ENCODE measurements at places on chromosomes 4 and X.

DNA sequence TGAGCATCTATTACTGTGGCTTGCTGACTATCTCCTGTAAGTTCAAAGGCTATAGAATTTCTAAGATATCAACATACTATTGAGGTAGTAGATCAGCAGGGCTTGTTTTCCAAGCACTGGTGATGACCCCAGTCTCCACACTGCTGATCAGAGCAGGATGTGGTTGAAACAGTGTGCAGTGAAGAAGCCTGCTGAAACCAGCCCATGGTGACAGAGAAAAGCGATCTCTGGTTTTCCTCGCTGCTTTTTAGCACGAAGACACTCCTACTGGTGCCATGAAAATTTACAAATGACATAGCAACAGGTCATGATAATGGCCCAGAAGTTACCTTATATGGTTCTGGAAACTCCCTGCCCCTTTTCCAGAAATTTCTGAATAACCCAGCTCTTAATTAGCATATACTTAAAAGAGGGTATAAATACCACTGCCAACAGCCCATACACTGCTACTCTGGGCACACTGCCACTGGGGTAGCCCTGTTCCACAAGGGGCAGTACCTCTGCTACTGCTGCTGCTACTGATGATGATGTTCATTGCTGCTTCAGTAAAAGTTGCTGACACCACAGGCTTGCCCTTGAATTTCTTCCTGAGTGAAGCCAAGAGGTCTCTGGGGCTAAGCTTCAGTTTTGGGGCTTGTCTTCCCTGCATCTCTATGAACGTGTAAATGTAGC lies 1689.5 kb upstream of the PCDH10 start:
- DNase-seq, result no peak

GRCh38 chr4:154384012-154384411 lies 107.6 kb downstream of the DCHS2 start:
- no peak for DNase-seq

DNA sequence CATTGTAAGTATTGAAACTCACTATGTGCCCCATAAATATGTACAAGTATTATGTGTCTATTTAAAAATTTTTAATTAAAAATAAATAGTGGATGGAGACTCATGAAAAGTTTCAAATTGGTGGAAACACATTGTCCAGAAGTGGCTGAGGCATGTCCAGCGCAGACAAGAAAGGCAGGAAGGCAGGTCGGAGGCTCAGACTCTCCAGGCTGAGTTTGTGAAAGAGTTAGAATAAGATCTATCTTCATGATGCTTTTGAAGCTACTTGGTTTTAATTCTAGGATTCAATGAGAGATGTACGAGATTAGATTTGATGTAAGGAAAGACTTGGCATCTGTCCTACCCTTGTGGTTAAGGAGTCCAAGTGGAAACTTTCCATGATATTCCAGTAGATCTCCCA lies 19.8 kb downstream of the PNMA6F start:
- no peak for DNase-seq

DNA sequence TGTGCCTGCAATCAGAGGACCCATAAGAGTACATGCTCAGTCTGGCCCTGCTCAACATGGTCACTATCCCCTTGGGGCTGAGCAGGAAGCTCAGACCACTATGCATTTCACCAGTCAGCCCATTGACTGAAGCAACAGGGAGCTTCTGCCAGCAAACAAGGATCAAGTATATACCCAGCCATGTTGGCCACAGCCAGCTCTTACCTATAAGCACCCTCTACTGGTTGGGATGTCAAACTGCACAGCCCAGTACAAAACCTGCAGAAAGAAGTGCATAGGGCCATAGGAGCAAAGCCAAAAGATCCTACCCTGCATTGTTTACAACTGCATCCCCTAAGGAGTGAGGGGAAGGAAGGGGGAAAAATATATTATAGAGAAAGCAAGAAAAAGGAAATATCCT lies 214.4 kb upstream of the CPEB2 start:
- no peak for DNase-seq

GRCh38 chrX:26026179-26026578 lies 112.0 kb upstream of the MAGEB18 start:
- no peak for DNase-seq

- no peak for DNase-seq
These were observed 24.9 kb downstream of the ARL9 start for GRCh38 chr4:56530269-56531148.

DNA sequence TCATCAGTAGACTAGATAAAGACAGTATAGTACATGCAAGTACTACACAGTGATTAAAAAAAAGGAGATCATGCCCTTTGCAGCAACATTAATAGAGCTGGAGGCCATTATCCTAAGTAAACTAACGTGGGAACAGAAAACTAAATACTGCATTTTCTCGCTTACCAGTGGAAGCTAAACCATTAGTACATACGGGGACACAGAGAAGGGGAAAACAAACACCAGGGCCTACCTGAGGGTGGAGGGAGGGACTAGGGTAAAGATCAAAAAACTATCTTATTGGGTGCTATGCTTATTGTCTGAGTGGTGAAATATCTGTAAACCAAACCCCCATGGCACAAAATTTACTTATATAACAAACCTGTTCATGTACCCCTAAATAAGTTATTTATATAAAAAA lies 836.9 kb downstream of the SH3BGRL start:
- DNase-seq, result no peak

DNA sequence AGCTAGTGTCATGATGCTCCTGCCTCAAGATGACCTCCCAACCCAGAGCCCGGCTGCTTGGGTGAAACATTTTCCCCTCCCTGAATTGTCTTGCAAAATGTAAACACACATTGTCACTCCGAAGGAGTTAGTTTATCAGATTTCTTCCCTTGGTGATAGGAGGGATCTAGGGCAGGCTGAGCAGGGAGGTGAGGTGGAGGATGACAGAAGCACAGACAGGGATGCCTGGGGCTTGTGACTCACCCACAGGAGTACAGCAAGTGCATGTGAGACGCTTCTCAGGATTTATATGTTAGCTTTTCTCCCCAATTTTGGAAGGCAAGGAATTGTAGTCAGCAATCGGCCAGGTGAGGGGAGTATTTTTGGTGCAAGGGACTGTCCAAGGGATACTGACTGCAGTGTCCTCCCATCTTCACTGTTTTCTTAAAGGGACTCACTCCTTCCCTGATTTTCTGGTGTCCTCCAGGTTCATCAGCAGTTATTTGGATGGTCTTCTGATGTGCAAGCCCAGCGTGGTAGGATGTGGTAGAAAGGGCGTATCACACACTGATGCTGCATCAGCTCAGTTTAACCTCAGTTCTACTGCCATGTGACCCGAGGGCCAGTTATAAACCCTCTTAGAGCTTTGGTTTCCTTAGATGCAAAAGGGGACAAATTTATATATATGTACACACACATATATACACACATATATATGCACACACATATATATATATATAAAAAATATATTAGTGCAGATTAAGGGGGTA lies 46.2 kb upstream of the IGFBP7 start:
- DNase-seq, result no peak

DNA sequence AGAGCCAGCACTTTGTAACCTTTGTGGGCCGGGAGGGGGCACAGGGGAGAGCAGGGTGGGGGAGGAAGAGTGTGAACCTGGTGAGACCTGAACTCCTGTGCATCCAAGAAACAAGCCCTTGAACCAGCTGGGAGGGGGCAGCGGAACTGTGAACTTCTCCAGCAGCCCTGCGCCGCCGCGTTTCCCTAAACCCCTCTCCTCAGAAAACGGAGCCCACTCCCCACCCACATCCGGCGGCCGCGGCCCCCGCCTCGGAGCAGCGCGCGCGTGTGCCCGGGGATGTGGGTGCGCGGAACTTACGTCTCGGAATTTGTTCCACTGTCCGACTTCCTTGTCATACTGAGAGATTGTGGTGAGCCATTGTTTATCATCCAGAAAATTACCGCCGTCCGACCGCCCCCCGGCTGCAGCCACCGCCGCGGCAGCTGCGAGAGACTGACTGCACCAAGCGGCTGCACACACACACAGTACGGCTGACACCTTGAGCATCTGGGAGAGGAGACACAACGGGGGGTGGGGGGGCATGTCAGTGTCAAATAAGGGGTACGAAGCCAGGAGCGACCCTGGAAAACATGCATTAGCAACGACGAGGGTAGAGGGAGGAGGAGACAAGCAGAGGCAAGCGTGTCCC lies 494 bp downstream of the SPOCK3 start:
- no peak for DNase-seq

GRCh38 chr4:117417856-117418255 lies 332.5 kb upstream of the TRAM1L1 start:
- DNase-seq, result no peak

GRCh38 chrX:131734621-131735020 lies 190.7 kb downstream of the OR13H1 start:
- peak; percentile 38 for DNase-seq

DNA sequence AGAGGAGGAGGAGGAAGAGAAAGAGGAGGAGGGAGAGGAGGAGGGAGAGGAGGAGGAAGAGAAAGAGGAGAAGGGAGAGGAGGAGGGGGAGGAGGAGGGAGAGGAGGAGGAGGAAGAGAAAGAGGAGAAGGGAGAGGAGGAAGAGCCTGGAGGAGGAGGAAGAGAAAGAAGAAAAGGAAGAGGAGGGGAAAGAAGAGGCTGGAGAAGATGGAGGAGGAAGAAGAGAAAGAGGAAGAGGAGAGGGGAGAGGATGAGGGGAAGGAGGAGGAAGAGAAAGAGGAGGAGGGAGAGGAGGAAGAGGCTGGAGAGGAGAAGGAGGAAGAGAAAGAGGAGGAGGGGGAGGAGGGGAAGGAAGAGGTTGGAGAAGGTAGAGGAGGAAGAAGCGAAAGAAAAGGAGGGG lies 46.0 kb upstream of the SHOX start:
- no peak for DNase-seq

- DNase-seq, result no peak
These were observed 126.4 kb upstream of the GATB start for GRCh38 chr4:151887031-151887815.

- no peak for DNase-seq
These were observed at the start of gene TMSB15A for GRCh38 chrX:102515975-102516941. Gene TMSB15A, minus strand, starts transcription at chrX:102516739.

- no peak for DNase-seq
These were observed 986 bp downstream of the HDAC6 start for GRCh38 chrX:48802905-48803200.

- no peak for DNase-seq
These were observed 83.5 kb upstream of the TSPAN5 start for GRCh38 chr4:98741952-98742351.

DNA sequence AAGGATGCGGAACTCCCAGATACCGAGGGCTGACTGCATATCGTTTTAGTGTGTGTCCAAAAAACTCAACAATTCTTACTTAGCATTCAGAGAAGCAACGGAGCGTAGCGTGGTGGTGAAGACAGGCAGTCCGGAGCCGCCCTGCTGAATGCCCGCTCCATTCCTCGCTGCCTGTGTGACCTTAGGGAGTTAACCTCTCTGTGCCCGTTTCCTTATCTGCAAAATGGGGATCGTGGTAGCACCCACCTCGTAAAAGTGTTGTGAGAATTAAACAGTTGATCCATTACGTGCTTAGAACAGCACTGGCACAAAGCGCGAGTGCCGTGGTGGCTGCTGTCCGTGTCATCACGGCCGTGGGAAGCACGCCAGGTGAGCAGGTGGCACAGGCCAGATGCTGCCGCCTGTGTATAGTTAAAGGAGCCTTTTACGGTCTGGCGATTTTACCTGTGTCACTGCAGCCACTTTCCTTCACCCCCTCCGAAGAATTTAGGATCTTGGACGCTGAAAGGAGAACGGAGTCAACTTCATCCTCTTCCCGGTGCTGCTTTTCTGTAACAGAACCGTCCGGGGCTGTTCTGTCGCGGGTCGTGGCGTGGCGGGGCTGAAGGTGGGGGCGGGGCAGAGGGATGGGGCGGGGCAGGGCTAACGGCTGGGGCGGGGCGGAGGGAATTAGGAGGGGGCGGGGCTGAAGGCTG lies 885 bp downstream of the CCDC110 start:
- no peak for DNase-seq

GRCh38 chr4:102342404-102343074 lies 2.7 kb downstream of the SLC39A8 start:
- no peak for DNase-seq

GRCh38 chr4:27828843-27829242 lies 968.2 kb downstream of the STIM2 start:
- no peak for DNase-seq

GRCh38 chrX:23789386-23790154 lies 6.6 kb downstream of the SAT1 start:
- peak; percentile 9 for DNase-seq

GRCh38 chr4:40736910-40737309 lies 12.8 kb upstream of the NSUN7 start:
- DNase-seq, result no peak

- DNase-seq, result no peak
These were observed 2.9 kb upstream of the NWD2 start for GRCh38 chr4:37241647-37242046.

- no peak for DNase-seq
These were observed 237.1 kb upstream of the TLL1 start for GRCh38 chr4:165635951-165636350.

- no peak for DNase-seq
These were observed 285.9 kb downstream of the SLC7A11 start for GRCh38 chr4:137956256-137956655.

- no peak for DNase-seq
These were observed 7.6 kb upstream of the SRPK3 start for GRCh38 chrX:153773218-153773611.

GRCh38 chrX:148214786-148215185 lies 233.6 kb downstream of the FMR1NB start:
- DNase-seq, result no peak

DNA sequence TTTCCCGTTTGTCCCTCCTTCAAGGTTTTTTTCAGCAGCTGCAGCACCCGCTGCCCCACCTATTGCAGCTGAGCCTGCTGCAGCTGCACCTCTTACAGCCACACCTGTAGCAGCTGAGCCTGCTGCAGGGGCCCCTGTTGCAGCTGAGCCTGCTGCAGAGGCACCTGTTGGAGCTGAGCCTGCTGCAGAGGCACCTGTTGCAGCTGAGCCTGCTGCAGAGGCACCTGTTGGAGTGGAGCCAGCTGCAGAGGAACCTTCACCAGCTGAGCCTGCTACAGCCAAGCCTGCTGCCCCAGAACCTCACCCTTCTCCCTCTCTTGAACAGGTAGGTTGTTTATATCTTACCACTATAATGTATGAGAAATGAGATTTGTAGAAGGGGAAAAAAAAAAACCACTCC lies 4.5 kb downstream of the PRR27 start:
- no peak for DNase-seq

DNA sequence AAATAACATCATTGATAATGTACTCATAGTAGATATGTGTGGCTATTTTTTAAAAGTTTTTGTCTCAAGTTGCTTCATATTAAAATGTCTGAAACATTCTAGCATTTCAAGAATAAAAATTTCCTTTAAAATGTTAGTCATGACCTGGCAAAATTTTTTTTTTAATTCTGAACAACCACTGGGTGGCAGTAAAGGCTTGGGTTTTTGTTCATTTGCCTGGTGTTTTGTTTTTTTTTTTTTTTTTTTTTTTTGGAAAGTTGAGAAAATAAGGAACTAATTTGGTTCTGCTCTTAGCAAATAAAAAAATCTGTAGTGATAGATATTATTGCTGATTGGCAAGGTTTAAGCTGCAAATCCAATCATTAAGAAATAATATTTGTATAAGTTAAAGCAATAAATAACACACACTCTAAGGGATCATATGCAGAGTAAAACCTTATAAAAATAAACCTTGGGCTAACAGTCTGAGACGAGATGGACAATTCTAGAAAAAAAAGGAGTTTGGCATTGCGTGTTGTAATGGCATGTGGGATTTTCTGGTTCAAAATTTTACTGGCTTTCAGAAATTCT lies 81.4 kb downstream of the CEP44 start:
- DNase-seq, result no peak

All from cerebellar nuclear complex (tissue), 1 donor.